ENCODE measurements at places on chromosomes 6 and 20.

DNA sequence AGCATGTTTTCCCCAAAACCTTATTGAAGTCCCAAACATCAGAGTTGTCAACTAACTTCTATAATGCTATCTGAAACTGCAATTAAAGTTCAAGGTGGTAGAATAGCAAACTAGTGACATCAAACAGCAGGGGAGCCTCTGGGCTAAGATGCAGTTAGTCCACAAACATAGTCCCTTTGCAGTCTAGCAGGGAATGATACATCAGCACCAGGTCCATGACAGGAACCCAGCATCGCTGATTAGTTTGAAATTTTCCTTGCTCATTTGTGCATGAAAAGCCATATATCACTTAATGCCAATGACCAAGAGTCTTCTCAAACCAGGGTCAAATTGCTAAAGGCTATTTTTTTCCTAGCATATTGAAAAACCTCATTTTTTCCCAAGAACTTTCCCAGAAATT lies 145.3 kb downstream of the HIVEP2 start:
- DNase-seq = no peak

GRCh38 chr20:33441142-33441955 lies 2.2 kb downstream of the SNTA1 start:
- DNase-seq = no peak

GRCh38 chr20:51084593-51085377 lies 61.9 kb upstream of the KCNG1 start:
- DNase-seq = no peak

DNA sequence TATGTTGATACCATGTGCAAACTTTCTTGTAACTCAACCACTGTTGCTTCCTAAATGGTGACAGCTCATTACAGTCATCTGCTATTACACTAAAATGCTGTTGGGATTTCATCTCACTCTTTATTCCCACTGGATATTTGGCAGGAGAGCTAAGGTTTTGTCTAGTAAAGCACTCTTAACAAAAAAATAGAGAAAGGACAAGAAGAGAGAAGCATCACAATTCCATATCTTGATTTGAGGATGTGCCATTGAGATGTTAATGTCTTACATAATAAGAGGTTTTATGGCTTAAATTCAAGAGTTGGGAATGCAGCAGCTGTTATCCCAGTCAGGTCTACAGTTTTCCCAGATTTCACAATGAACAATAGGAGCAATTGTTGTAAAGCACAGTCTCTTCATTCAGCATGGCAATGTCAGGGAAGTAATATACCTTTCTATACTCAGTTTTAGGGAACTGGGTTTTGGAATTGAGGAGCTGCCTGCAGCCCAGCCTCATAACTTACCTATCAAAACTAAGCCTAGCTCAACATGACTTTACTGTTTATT lies 134.9 kb downstream of the ISM1 start:
- no peak for DNase-seq

GRCh38 chr6:53517021-53517420 lies 27.9 kb downstream of the GCLC start:
- DNase-seq = no peak

- no peak for DNase-seq
Measured at GRCh38 chr20:55535366-55535765, 470.0 kb downstream of the CBLN4 start.

GRCh38 chr6:85669735-85670194 lies 27.1 kb upstream of the SYNCRIP start:
- no peak for DNase-seq

DNA sequence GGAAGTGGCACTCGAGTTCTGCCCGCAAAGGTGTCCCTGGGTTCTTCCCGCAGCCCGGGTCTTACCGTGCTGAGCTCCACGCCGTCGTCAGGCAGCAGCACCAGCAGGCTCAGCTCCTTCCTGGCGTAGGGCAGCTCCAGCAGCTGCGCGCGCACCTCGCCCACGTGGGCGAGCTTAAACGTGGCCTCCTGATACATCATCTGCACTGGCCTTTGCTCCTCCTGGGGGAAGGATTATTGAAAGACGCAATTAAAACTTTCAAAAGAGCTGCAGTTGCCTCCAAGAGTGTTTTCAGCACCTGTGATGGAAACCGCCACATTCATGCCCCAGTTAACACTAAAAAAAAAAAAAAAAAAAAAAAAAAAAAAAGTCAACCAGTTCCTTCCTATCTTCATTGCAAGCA lies 11.3 kb downstream of the SERPINB9 start:
- DNase-seq = no peak

DNA sequence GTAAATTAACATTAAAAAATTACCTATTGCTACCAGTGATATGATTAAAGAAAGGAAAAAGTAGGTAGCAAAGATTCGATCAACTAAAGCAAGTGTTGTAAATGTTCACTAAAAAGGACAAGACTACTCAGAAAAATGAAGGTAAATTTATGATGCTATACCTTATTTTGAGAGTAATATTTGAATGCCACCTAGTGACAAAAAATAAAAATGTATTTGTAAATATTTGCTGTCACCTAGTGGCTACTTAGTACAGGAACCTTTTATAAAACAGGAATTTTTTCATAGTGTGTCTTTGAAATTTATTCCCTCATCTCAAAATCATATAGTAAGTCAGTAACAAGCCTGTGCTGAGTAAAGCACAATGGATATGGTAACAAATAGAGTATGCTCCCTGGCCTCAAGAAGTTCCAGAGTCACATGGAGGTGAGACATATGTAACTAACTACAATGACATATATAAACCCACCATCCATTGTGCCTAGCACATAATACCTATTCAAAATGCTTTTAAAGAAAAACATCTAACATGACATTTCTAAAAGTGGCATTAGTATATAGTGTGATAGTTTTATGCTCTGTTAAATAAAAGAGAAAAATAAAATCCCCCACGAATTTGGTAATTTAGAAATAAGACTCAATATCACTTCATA lies 193.1 kb upstream of the SIM1 start:
- DNase-seq = no peak

- no peak for DNase-seq
Measured at GRCh38 chr20:58497076-58497641, 18.0 kb downstream of the APCDD1L start.

GRCh38 chr6:80528115-80528514 lies 421.6 kb downstream of the BCKDHB start:
- no peak for DNase-seq

- no peak for DNase-seq
Measured at GRCh38 chr6:159473475-159474263, 219.4 kb downstream of the SOD2 start.

GRCh38 chr6:134436950-134437349 lies 119.0 kb upstream of the SGK1 start:
- no peak for DNase-seq

GRCh38 chr6:111230351-111231089 lies 143.2 kb downstream of the SLC16A10 start:
- no peak for DNase-seq

All from type B pancreatic cell (in vitro differentiated cells).